Activated T-helper 1 cell treated with anti-CD3 and anti-CD28 coated beads, Interleukin-2, amount 50 U/mL, for 16 hours (primary cell): ENCODE measurements at places on chromosomes 11 and 22.

GRCh38 chr11:86933891-86934581, 21.2 kb downstream of the FZD4 start:
- DNase-seq: no peak

GRCh38 chr11:72684236-72684912, 10.2 kb upstream of the PDE2A start:
- DNase-seq: no peak

GRCh38 chr11:118618991-118619375, 11.6 kb downstream of the PHLDB1 start:
- no peak for DNase-seq

- no peak for DNase-seq
These were observed 97.1 kb downstream of the KCNQ1 start for GRCh38 chr11:2541881-2542361.

GRCh38 chr11:68569357-68569756, 108.8 kb downstream of the PPP6R3 start:
- DNase-seq: no peak

DNA sequence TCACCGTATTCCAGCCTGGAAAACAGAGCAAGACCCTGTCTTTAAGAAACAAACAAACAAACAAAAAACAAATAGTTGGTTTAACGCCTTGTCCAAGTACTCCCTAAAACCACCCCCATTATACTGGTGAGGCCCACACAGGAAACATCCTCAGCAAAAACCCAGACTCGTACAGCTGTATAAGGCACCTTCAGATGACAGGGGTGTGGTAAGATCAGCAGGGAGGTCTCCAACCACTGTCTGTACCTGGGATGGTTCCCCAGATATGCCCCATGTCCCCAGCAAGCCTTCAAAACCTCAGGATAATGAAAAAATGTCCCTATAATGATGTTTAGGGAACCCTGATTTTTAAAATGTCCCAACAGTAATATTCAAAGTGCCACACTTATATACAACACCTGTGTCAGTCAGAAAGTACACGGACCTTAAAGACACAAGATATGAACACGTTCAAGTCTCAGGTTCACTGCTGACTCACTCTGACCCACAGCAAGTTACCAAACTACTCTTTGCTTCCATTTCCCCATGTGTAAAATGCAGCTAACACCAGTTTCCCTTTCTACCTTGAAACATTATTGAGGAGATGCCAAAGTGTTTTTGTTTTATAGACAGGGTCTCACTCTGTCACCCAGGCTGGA, 9.3 kb downstream of the SF3A1 start:
- no peak for DNase-seq

- DNase-seq: no peak
These were observed 73.2 kb upstream of the NUP50 start for GRCh38 chr22:45090497-45090910.

- no peak for DNase-seq
These were observed 6.2 kb downstream of the TOLLIP start for GRCh38 chr11:1303126-1303821.

- DNase-seq: no peak
These were observed 678 bp downstream of the CD248 start for GRCh38 chr11:66315921-66316811.

DNA sequence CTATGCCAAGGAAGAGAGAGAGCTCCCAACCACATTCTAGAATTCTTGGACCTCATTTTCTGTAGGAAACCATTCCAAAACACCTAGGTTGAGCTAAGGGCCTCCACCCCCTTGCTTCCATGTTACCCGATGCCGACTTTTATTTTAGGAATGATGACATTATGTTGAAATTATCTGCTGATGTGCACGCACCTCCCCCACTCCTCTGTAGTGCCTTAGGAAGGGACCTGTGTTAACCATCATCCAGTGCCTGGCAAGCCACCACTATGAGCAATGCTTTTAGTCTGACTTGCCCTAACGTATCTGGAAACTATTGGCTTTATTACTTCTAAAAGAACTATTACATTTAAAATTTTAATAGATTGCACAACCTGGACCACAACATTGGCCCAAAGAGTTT, 42.1 kb downstream of the NCAPD3 start:
- DNase-seq: no peak

GRCh38 chr11:124623861-124624525, 1.3 kb downstream of the TBRG1 start:
- no peak for DNase-seq

DNA sequence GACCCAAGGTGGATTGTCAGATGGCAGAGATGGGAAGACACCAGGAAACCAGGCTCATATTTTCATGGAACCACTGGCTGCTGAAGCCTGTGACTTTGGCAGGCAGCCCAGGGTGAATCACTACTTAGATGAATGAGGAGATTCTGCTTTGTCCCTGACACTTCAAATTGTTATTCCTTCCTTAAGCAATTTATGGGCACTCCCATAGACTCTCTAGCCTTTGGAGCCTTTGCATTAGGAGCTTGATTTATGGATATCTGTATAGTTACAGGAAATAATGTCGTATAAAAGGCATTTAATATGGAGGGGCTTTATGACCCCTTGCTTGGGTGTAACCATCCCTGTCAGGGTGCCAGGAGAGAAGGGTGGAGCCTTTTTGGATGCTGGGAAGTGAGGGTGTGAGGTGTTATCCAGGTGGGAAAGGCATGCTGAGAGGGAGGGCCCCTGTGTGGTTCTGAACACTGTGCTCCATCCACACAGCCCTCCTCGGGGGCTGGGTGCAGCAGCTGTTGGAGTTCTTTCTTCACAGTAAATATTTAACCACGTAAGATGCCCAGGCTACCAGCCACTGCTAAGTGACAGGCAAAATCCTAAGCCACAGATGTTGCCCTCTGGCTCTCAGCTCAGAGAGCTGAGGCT, 35.3 kb downstream of the IL18 start:
- DNase-seq: no peak

GRCh38 chr11:8099291-8099899, 18.4 kb downstream of the TUB start:
- DNase-seq: peak; percentile 52

DNA sequence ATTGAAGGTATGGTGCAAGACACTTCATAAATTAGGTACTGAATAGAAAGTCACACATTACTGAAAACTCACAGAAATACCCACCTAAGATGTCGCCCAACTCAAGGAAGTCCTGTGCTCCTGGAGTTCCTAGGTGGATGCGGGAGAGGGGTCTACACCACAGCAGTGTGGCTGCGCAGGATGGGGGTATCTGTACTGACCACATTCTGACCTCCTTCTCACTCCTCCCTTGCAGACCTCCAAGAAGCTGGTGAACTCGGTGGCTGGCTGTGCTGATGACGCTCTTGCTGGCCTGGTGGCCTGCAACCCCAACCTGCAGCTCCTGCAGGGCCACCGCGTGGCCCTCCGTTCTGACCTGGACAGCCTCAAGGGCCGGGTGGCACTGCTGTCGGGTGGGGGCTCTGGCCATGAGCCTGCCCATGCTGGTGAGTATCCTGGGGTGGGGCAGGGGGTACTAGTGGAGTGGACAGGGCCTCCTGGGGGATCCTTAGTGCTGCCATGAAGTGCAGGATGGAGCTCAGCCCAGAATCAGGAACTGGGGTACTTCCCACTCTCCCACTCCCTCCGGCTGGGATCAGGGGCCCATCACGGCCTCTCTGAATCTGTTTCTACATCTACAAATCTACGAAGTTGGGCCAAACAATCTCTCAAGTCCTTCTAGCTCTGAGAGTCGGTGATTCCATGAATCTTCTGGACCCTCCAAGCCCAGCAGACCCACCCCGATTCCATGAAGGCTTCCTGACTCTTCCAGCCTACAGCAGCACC, 4.9 kb downstream of the TKFC start:
- DNase-seq: no peak

GRCh38 chr22:25692397-25693267, 49.4 kb upstream of the MYO18B start:
- DNase-seq: no peak

DNA sequence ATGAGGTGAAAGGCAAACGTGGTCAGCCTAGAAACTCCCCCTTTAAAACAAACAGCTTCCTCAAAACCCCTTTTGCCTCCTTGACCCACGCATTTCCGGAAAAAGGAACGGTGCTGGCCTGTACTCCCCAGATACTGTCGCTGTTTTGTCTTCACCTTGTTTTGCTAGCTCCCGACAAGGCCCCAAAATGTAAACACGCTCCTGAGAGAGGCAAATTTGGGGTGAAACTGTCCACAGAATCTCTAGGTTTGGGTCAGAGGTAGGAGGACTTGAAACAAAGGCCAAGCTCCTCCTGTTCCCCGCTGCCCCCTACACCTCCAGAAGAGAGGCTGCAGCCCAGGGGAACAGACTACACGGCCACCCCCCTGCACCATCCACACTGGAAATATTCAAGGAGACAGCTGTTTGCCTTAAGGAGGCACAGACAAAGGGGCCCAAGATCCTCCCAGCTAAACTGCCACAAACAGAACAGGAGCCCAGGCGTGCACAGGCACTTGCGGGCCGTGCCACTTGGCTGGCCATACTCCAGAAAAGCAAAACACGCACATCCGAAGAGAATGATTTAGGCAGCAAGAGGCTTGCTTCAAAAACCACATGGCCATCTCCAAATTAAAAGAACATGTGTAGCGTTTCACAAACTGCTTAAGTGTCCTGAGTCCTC, 160.5 kb upstream of the GRK3 start:
- no peak for DNase-seq

DNA sequence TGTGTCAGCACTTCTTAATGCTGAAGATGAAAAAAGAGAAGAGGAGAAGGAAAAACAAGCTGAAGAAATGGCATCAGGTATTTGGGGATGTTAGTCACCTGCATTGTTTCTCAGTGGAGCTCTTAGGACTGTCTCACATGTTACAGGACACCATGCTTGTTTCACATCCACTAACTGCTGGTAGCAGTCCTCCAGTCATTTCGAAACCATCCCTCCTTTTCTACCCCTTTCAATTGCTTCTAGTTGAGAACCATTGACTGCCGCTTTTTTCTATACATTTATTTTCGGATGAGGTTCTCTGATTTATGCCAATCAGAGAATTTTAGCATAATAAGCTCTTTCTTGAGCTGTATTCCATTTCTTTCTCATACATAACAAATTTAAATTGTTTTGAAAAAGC, 21.5 kb downstream of the BIRC2 start:
- no peak for DNase-seq
